Calu3 (cell line): ENCODE measurements at places on chromosomes 2 and 18.

GRCh38 chr18:66078925-66079800 is 328.4 kb downstream of the CDH7 start:
- no peaks in the 10 kb centered on the region for H3K4me1 ChIP-seq
- H3K4me3 ChIP-seq, result no peak overlapping the region
- H3K36me3 ChIP-seq, result no peaks in the 10 kb centered on the region
- no peaks in the 10 kb centered on the region for H3K27me3 ChIP-seq
- no peak overlapping the region for H3K27ac ChIP-seq

- no peaks in the 10 kb centered on the region for H3K27me3 ChIP-seq
- no peak overlapping the region for H3K27ac ChIP-seq
- peaks cover 46% of the 10 kb centered on the region for H3K36me3 ChIP-seq
- DNase-seq, result peak; percentile 64
- H3K4me3 ChIP-seq, result no peak overlapping the region
Measured at GRCh38 chr2:229800997-229801754, 86.8 kb upstream of the DNER start.

GRCh38 chr2:40329739-40330030 is 122.2 kb downstream of the SLC8A1 start:
- H3K36me3 ChIP-seq, result no peaks in the 10 kb centered on the region
- H3K27ac ChIP-seq, result no peak overlapping the region

DNA sequence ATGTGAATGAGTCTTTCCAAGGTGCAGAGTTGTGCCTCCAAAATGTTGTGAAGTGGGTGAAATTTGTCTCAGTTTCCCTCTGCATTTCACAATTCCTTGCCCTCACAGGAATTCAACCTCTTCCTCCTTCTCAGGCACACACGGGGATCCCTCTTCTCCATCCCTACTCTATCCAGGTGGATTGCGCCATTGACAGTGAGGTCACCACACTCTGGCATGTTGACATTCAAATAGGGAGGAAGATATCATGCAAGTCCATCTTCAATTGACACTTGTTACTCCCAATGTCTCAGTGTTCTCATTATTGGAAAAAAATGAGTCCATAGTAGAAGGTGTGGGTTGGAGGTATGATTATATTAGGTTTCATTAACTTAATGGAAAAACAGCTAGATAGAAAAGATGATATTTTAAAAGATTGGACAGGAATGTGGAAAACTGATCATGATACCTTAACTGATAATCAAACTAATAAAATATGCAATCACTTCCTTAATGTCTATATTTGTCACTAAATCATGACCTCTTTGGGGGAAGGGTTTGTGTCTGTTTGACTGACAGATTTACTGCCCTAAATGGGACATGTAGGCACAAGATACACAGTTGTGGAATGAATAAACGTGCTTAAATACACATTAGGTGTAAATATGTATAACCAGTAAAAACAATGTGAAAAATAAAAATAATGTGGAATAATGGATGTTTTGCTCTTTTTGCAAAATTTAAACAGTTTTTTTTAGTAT is 213.8 kb upstream of the SLC8A1 start:
- no peaks in the 10 kb centered on the region for H3K4me1 ChIP-seq
- no peak for DNase-seq
- H3K4me3 ChIP-seq, result no peak overlapping the region
- H3K36me3 ChIP-seq, result no peaks in the 10 kb centered on the region

DNA sequence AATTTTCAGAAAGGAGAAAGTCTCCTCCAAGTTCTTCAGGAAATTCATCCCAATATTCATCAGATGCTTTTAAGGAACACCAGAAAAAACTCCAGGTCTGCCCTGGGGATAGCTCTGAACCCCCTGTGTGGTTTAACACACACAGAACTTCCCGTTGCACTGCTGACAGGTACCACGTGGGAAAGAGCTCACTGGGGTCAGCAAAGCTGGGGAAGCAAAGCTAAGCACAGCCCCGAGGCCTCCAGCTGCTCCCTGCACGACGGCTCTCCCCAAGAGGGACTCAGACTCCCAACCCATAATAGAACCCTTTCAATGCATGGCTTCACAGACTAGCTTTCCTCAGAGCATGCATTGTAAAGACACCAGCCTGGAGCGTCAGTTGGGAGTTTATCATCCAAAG is 28.0 kb downstream of the ADI1 start:
- no peak overlapping the region for H3K27ac ChIP-seq
- no peaks in the 10 kb centered on the region for H3K27me3 ChIP-seq
- DNase-seq, result no peak
- H3K36me3 ChIP-seq, result peaks cover 4% of the 10 kb centered on the region
- H3K4me3 ChIP-seq, result no peak overlapping the region

DNA sequence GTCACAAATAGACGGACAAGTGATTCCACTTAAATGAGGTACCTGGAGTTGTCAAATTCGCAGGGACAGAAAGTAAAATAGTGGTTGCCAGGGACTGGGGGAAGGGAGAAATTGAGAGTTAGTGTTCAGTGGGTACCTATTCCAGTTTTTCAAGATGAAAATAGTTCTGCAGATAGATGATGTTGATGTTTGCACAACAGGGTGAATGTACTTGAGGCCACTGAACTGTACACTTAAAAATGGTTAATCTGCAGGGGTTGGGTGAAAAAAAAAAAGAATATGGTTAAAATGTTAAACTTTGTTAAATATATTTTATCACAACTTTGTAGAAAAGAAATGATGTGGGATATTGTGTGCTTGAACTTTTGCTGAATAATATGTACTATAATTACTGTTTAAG is 102.3 kb downstream of the NCK2 start:
- H3K27me3 ChIP-seq, result no peaks in the 10 kb centered on the region
- no peak overlapping the region for H3K4me3 ChIP-seq
- H3K4me1 ChIP-seq, result peaks cover 23% of the 10 kb centered on the region
- no peak for DNase-seq
- peaks cover 8% of the 10 kb centered on the region for H3K36me3 ChIP-seq

DNA sequence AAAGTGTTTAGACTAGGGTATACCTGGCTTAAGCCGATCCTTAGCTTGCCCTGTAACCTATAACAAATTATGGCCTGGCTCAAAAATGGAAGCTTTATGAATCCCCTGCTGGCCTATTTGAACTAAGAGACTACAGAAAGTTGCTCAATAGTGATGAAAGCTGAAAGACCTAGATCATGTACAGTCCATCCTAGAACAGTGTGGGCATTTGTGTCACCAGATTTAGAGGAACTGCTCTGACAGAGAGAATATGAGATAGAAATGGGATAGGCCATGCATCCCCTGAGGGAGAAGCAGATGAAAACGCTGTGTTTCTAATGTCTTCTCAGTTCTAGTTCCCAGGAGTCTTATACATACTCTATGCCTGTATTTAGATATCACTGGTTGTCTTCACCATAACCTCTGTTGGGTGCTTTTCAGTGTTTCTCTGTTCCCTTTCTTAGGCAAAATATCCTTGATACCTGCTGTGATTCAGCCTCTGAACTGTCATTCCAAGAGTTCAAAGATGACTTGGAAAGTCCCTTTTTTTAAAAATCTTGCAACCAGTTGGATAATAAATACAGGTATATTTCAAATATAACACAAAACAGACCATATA is 246.9 kb upstream of the SLC39A10 start:
- H3K4me1 ChIP-seq, result no peaks in the 10 kb centered on the region
- no peaks in the 10 kb centered on the region for H3K36me3 ChIP-seq
- no peak overlapping the region for H3K27ac ChIP-seq
- no peak overlapping the region for H3K4me3 ChIP-seq
- no peaks in the 10 kb centered on the region for H3K27me3 ChIP-seq

GRCh38 chr2:179024445-179024844 is 25.5 kb downstream of the CCDC141 start:
- no peak for DNase-seq
- no peaks in the 10 kb centered on the region for H3K27me3 ChIP-seq
- no peak overlapping the region for H3K27ac ChIP-seq
- no peak overlapping the region for H3K4me3 ChIP-seq
- H3K4me1 ChIP-seq, result no peaks in the 10 kb centered on the region
- H3K36me3 ChIP-seq, result no peaks in the 10 kb centered on the region

DNA sequence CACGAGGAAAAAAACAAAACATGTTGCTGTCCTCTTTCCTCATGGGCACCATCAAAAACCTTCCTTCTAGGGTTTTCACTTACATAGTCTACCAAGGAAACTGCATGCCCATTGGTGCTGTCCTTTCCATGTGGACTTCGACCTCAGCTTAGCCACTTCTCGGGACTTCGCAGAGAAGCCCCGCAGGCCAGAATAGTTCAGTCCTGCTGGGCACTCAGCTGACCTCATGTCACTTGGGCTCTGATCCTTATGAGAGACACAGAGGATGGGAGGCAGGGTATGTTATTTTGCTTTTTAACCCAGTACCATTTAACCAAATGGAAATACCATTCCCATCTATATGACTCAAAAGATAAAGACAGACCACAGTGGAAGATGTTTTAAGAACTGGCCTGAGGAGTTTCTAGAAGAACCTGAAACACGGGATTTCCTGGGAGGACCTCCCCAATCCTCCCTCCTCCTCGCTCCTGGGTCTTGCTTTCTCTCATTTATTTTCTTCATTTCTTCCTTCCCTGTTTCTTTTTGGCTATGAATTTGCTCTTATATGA is 28.4 kb downstream of the AAK1 start:
- H3K4me1 ChIP-seq, result peaks cover 13% of the 10 kb centered on the region
- H3K36me3 ChIP-seq, result peaks cover 7% of the 10 kb centered on the region
- H3K27ac ChIP-seq, result peak overlapping the region; percentile 63
- H3K27me3 ChIP-seq, result no peaks in the 10 kb centered on the region

DNA sequence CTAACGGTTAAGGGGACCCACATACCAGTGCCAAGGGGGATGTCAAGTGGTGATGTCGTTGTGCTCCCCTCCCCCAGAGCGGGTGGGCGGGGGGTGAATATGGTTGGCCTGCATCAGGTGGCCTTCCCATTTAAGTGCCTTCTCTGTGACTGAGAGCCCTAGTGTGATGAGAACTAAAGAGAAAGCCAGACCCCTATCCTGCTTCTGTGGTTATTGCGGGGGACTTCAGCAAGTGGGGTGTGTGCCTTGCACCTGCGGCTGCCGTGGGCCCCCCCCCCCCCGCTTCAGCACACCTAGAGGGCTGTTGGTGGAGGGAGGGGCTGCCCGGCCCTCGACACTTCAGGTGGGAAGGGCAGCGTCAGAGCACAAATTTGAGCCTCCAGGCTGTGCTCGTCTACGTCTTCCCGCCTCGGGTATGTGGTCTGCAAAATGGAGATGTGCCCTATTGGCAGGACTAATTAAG is 6.1 kb downstream of the CTDSP1 start:
- peak overlapping the region; percentile 96 for H3K27ac ChIP-seq
- peaks cover 31% of the 10 kb centered on the region for H3K4me1 ChIP-seq
- no peaks in the 10 kb centered on the region for H3K27me3 ChIP-seq
- peak overlapping the region; percentile 70 for H3K4me3 ChIP-seq

DNA sequence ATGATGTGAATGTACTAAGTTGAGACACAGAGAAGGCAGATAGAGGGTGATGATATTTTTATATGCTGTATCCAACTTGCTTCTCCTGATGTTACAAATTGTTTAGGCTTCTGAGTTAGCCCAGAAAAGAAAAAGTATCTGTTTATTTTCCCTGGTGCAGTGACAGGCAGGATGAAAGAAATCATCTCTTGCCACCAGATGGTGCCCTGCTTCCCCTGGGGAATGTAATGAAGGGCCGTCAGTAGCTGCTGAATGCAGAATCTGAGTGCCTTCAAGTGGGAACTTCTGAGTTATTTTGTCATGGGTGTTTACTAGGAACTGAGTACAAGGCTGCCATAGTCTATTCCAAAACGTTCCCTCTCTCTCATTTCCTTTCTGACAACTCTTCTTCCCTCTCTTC is 525.6 kb downstream of the MBD2 start:
- H3K36me3 ChIP-seq, result no peaks in the 10 kb centered on the region
- H3K27ac ChIP-seq, result no peak overlapping the region

DNA sequence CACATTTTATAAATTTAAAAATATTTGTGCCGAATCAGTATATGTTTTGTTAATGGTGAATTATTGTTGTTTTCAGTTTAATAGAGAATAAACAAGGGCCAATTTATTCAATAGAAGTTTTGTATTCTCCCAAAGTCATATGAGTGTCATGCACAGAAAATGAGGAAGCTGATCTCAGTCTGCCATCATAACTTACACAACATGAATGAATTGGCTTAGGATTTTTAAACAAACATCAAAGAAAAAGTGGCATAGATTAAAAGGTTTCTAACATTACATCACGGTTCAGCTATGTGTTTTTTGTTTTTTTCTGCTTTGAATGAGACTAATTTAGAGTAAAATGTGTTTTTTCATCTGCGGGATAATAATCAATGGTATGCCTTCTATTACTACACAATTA is 123.4 kb upstream of the CTNNA2 start:
- H3K4me3 ChIP-seq, result no peak overlapping the region
- H3K27me3 ChIP-seq, result no peaks in the 10 kb centered on the region
- H3K36me3 ChIP-seq, result no peaks in the 10 kb centered on the region
- no peak overlapping the region for H3K27ac ChIP-seq

DNA sequence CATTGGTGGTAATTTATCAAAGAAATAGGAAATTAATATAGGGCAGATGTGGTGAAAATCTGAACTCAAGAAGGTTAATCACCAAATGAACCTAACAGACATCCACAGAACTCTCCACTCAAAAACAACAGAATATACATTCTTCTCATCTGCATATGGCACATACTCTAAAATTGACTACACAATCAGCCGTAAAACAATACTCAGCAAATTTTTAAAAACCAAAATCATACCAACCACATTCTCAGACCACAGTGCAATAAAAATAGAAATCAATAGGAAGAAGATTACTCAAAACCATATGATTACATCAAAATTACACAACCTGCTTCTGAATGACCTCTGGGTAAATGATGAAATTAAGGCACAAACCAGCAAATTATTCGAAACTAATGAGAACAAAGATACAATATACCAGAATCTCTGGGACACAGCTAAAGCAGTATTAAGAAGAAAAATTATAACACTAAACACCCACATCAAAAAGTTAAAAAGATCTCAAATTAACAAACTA is 31.0 kb downstream of the RBM43 start:
- H3K4me3 ChIP-seq, result no peak overlapping the region
- no peaks in the 10 kb centered on the region for H3K27me3 ChIP-seq
- H3K27ac ChIP-seq, result no peak overlapping the region
- no peaks in the 10 kb centered on the region for H3K36me3 ChIP-seq
- no peak for DNase-seq

DNA sequence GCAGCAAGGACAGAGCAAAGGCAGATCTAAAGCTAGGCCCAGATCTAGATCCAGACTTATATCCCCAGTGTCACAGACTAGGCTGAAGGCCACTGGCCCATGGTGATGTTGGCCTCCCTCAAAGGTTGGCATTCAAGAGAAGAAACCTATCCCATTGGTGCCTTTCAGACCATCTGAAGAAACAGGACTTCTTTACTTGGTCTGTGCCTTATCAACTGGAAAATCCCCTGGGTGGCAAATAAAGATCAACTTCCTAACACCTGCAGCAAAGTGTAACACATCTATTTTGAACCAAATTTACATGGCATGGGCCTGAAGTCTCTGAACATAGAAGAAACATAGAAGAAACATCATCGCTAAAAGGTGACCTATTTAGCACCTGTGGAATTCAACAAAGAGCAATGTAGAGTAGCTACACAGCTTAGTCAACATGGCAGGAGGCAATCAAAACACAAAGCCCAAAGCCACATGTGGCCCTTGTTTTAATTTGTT is 35.8 kb downstream of the METTL4 start:
- H3K27ac ChIP-seq, result no peak overlapping the region
- no peaks in the 10 kb centered on the region for H3K36me3 ChIP-seq
- H3K27me3 ChIP-seq, result no peaks in the 10 kb centered on the region
- no peak for DNase-seq
- H3K4me1 ChIP-seq, result no peaks in the 10 kb centered on the region
